ENCODE measurements at places on chromosomes 5 and 9.

- no peak for DNase-seq
These were observed 452.0 kb upstream of the ZNF608 start for GRCh38 chr5:125198270-125198974.

GRCh38 chr5:136033234-136033633 lies 4.4 kb downstream of the TGFBI start:
- no peak for DNase-seq

DNA sequence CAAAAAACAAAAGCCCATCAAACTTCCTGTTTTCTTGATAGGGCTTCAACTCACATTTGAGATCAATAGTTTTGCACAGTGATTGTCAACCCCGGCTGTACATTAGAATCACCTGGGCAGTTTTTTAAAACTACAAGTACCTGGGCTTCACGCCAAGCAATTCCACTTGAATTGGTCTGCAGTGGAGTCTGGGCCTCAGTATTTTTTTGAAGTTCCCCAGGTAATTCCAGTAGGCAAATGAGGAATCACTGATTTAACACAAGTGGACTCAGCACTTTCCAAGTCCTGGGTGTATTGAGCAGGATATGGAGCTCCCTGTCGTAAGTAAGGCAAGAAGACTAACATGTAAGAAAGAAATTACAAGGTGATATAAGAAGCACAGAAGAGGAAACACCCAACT lies 14.8 kb upstream of the SMIM15 start:
- no peak for DNase-seq

DNA sequence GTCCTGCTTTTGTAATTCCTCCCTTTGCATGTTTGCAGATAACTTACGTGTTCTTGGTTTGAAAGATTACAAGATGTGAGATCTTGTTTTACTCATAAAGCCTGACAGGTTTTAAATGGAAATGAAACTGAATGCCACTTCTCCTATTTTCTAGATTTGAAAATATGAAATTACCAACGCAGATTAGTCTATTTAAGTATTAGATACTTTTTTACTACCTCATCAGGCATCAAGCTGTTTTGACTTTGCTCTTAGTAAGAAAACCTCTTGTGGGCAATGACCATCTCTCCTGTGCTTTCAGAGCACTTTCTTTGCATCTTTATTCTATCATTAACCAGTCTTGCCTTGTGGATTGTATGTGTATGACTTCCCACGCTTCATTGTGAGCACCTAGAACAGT lies 3.5 kb downstream of the DMXL1 start:
- no peak for DNase-seq

DNA sequence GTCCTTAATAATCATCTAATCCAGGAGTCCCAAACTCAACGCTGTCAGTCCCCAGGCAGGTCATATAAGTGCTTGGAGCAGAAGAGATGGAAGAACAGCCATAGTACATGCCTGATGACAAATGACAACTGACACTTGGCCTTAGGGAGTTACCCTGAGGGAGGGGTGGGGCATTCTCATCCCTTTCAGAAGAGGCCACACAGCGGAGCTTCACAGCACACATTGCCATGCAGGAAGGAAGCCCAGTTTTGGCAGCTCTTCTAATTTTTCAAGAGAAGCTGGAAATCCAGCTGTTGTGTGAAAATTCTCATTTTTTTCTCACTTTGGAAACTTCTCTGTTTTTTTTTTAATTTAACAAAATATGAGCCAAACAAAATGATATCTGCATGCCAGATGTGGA lies 89.0 kb downstream of the ASTN2 start:
- DNase-seq: no peak

- no peak for DNase-seq
These were observed 162.7 kb upstream of the SGCD start for GRCh38 chr5:156164306-156164705.

DNA sequence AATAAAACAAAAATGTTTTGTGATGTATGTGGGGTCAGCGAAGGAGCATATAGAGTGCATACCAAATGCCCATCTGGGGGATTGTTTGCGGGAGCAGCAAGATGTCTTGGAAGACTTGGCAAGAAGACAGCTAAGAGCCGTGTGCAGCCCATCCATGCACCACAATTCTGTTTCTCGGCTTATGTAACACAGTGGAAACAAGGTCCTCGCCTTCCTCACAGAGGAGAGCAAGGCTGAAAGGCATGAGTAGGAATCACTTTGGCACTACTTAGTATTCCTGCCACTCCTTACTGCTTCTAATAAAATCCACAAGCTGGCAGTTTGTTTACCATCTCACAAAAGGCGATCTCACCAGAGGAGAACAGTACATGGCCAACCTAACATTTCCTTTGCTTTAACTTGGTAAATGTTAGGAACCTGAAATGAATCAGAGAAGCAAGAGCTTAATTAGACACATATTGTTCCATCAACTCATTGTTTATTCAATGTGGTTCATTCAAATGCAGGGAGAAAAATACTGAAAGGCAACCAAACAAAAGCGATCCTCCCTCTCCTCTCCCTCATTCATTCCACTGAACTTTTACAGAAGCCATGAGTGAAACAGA lies 648.1 kb downstream of the ACTL7B start:
- no peak for DNase-seq

- DNase-seq: no peak
These were observed 405.9 kb downstream of the ZSWIM6 start for GRCh38 chr5:61737964-61738340.

- no peak for DNase-seq
These were observed 205.6 kb upstream of the ZNF608 start for GRCh38 chr5:124952079-124952478.

DNA sequence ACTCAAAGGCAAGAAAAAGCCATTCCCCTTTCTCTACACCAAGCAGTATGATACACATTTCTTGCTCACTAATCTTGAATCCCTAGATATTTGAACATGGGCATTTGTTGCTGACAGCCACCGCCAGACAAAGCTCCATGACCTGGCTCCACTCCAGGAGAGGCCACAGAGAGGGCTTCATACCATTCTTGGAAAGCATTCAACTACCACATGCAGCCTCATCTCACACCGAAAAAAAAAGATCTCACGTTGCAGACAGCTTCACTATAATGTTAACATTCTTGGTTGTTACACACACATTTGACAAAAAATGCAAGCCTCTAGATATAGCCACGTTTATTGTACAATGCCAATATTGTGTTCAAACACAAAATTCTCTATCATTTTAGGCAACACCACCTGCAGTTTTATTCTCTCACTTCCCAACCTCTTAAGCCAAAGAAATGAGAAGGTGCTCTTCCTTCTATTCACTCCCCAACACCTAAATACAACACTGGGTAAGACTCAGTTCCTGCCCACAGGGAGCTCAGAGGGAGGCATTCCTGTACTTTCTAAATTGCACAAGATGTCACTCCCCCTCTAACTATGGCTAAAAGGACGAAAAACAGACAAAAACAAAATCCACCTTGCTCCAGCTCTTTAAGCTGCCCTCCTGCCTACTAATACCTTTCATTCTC lies 222.4 kb downstream of the TSSK1B start:
- no peak for DNase-seq

DNA sequence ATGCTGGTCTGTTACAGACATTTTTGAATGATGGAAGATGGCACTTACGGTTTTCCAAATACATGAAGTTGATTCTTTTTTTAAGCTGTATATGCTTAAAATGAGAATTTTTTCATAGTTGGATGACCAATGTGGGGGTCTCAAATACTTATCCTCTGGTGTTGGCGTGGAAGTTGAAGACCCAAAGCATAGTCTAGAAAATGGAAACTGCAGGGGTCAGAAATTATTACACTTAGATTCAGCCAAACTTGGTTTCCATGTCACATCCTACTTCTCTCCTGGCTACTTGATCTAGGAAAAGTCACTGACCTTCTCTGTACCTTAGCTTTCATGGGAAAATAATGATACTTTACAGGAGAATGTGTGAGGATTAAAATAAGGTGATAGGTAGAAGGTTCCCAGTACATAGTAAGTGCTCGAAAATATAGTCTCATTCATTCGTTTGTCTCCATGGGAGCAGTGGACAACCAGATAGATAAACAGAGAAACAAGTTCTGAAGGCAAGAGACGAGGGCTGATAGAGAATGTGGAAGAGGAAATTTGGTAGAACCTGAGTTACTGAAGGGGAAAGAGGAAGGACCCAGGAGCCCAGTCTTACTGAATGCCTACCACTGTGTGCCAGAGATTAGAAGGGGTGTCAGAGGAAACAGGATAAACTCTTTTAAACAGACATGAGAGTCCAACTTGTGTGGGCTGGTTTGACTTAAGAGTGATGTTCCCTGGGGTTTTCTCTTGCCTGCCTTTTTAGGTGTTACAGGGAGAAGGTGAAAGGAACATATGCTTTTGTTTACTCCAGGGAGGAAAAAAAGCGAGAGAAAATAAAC lies 560.3 kb upstream of the KLF4 start:
- no peak for DNase-seq

DNA sequence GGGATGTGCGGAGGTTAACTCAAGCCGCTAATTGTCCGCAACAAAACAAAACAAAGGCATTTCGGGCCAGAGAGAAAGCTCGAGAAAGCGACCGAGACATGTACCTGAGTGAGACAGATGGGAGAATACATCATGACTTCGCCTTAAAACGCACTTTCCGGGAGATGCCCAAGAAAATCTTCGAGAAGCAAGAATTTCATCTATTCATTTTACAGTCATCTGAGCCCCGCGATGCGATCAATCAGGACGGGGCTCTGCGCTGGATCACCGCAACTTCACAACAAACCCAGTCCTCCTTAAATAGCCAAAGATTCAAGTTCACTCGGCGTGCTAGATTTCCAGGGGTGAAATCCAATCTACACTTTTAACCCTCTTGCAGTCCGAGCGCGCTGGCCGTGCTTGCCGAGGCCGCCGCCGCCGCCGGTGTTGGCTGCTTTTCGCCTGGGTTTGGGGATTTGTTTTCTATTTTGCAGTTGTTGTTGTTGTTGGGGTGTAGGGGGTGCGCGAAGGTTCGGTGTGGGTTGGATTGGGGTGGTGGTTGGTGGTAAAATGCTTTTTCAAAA lies 482 bp downstream of the NFIB start:
- no peak for DNase-seq

DNA sequence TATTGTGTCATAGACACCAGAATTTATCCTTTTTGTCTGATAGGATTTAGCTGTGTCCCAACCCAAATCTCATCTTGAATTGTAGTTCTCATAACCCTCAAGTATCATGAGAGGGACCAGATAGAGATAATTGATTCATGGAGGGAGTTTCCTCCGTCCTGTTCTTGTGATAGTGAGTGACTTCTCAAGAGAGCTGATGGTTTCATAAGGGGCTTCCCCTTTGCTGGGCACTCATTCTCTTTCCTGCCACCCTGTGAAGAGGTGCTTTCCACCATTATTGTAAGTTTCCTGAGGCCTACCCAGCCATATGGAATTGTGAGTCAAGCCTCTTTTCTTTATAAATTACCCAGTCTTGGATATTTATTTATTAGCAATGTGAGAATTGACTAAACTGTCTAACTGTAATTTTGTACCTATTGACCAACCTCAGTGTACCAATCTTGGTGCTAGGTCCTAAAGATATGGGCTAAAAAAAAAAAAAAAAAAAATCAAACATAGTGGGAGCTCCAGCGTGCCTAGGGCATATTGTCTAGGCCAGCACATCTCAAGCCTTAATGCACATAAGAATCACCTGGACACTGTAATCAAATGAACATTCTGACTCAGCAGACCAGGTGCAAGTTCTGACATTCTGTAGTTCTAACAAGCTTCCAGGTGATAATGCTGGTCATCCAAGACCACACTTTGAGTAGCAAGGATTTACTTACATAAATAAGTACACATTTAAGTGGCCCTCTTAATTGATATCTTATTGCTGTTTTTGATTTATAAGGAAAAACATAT lies 30.5 kb downstream of the ST8SIA4 start:
- DNase-seq: no peak

GRCh38 chr5:76074487-76075065 lies 8.6 kb upstream of the SV2C start:
- DNase-seq: no peak

- no peak for DNase-seq
These were observed 44.7 kb upstream of the OTP start for GRCh38 chr5:77683171-77683732.

DNA sequence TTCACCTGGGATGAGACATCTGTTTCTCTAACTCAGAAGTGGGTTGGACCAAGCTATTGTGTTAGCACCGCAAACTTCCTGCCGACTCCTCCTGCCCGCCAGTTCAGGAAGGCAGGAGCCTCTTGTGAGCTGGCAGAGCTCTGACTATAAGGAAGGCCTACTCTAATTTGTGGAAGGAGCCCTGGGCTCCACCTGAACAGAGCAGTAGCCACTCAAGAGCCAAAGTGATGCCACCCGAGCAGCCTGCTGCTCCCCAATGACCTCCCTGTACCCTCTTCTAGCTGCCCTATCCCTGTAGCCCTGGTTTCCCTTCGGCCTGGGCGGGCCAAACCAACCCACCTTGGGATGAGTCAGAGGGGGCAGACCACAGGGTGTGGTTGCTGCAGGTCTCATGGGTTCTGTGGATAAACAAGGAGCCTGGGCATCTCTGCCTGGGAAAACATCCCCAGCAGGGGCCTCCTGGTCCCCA lies 81.6 kb downstream of the PSD2 start:
- DNase-seq: no peak

DNA sequence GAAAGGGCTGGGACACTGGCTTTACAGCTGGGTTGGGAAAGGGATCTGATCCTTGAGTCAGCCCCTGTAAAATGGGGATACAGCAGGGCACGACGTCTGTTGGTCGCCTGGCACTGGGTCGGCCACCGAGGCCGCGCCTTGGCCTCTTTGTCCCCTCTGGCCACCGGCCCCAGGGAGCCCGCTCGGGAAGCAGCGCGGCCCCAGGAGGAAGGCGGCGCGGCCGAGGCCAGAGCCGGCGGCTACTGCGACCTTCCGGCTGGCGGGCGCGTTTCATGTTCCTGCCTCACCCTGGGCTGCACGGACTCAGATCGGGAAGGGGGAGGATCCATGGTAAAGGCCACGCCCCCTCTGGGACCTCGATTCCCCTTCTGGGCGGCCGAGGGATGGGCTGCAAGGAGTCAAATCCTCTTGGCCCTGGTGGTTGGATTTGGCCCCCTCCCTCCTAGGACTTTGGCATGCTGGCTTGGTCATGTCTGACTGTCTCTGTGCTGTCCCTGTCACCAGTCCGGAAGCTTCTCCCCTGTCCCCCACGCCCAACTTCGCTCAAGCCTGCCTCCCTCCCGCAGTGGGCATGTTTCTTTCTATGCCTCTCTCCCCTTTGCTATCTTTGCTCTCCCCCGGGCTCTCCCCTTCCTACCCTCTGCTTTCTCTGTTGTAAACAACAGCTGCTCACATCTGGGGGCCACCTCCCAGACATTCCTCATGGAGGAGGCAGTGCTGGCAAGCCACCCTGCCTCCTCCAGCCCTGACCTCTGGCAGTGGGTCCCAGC lies 25.8 kb downstream of the FPGS start:
- no peak for DNase-seq

GRCh38 chr9:35748242-35748857 lies 678 bp downstream of the GBA2 start:
- no peak for DNase-seq

DNA sequence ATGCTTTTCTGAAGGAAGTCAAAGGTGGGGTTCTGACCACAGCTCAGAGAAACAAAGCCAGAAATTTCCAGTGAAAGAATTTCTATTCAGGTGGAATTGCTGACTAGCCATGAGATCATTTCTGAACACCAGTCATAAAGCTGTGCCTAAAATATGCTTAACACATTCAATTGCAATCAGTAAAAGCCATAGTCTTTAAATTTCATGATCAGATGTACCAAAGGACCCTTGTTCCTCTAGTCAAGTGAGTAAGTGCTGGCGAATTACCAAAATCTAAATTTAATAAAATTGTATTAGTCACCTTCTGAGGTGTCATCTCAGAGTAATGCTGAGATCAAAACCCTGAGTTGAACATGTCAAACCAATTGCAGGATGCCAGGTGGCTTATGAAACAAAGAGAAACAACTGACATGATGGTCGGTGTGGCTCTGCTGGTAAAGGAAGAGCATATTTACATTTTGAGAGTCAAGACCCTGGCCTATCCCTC lies 334.2 kb upstream of the CCNH start:
- DNase-seq: no peak

GRCh38 chr5:112594095-112594850 lies 143.4 kb upstream of the APC start:
- DNase-seq: no peak

All from SIG-M5 (cell line).